Caco-2 (cell line): ENCODE measurements at places on chromosomes 6 and 20.

- DNase-seq = no peak
Measured at GRCh38 chr20:40257763-40258162, 431.3 kb downstream of the MAFB start.

GRCh38 chr6:150382171-150382570 lies 13.4 kb downstream of the IYD start:
- DNase-seq = no peak

DNA sequence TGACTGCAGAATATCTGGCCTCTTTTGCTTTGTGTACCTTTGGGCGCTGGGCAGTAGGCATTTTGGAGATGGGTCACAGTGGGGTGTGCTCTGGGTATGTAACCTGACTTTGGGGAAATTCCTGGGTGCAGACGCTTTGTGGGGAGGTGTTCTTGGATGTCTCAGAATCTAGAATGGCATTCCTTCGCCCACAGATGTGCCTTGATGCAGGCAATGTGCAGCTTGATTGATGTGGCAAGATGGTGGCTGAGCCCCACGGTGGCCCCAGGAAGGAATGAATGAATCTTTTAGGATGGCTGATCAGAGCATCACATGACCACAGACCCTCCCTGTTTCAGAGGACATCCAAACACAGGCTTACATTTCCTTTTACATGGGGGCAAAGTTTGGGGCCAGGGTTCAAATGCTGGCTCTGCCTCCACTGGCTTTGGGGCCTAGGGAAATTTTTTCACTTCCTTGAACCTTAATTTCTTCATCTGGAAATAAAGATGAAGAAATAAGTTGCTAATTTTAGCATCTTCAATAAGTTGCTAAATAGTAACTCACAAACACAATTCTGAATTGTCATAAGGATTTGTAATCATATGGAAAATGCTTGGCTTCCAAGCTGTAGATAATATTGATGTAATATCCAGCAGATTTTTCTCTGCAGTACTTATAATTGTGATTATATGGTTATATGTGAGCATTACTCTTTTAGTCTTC lies 5.6 kb downstream of the PPP1R16B start:
- DNase-seq = no peak

DNA sequence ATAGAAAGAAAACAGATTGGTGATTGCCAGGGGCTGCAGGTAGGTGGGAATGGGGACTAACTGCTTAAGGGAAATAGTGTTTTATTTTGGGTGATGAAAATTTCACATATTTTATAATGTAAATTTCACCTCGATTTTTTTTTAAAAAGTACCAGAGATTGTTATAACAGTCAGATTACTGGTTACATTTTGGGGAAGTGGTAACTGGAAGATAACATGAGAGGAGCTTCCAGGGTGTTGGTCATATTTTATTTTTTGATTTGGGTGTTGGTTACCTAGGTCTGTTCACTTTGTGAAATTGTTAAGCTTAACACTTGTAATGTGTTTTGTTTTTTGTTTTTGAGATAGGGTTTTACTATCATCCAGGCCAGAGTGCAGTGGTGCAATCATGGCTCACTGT lies 17.2 kb upstream of the CRIP3 start:
- no peak for DNase-seq

GRCh38 chr20:36773107-36773596 lies 411 bp downstream of the DSN1 start:
- no peak for DNase-seq

DNA sequence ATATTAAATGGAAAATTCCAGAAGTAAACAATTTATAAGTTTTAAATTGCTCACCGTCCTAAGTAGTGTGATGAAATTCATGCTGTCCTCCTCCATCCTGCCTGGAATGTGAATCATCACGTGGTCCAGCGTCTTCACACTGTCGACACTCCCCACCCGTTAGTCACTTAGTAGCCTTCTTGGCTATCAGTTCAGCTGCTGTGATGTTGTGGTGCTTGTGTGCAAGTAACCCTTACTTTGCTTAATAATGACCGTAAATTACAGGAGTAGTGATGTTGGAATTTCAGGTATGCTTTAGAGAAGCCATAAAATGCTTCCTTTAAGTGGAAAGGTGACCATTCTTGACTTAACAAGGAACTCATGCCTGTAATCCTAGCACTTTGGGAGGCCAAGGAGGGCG lies 25.2 kb downstream of the RIOK1 start:
- peak; percentile 86 for DNase-seq

- peak; percentile 81 for DNase-seq
Measured at GRCh38 chr6:75183099-75183541, 22.7 kb downstream of the COL12A1 start.

- DNase-seq = no peak
Measured at GRCh38 chr20:11114382-11114781, 440.6 kb upstream of the JAG1 start.

DNA sequence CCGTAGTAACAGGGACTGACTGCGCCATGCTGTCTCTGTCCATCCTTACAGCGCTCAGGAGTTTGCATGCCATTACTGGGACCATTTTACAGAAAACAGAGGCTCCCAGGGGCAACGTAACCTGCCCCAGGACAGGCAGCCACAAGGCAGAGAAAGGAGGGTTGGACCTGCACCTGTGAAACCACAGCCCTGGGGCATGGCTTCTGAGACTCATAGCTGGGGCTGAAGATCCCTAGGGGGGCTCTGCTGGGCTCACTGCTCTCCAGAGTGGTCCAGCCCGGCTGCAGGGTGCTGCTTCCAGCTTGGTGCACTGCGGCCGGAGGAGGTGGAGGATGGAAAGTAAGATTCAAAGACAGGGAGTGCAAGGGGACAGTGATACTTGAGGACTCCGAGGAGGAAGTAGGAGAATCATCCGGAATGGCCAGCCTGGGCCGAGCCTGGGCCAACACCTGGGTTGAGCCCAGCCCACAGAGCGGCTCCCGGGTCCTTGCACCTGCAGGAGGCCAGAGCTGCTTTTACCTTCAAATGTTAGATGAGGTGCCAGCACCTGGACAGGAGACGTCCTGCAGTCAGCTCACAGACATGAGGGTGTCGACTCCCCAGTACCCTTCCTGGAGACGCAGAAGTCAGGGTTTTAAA lies 183.2 kb downstream of the CDH4 start:
- peak; percentile 32 for DNase-seq
